ENCODE measurements at places on chromosomes 4 and X.

DNA sequence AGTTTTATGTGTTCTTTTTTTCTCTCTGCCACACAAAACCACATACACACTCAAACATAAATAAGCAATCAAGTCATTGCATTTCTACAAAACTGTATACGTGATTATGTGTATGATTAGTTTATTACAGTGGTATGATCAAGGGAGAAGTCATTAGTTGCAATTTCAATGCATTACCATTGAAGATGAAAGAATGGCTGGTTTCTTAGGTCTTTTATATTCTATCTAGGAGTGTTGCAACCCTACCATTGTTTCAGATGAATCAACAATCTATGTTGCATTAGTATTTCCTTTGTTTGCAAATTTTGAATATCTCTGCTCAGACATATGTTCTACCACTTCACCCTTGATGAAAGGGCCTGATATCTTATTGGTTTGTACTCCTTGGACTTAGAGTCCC, 6.8 kb downstream of the ANXA3 start:
- no peak for DNase-seq

- no peak for DNase-seq
Observed at GRCh38 chrX:22116605-22117546, 84.8 kb downstream of the PHEX start.

GRCh38 chr4:100071506-100071905, 118.8 kb downstream of the DDIT4L start:
- DNase-seq, result no peak

- DNase-seq, result peak; percentile 50
Observed at GRCh38 chr4:6720202-6720699, 4.3 kb downstream of the BLOC1S4 start.

DNA sequence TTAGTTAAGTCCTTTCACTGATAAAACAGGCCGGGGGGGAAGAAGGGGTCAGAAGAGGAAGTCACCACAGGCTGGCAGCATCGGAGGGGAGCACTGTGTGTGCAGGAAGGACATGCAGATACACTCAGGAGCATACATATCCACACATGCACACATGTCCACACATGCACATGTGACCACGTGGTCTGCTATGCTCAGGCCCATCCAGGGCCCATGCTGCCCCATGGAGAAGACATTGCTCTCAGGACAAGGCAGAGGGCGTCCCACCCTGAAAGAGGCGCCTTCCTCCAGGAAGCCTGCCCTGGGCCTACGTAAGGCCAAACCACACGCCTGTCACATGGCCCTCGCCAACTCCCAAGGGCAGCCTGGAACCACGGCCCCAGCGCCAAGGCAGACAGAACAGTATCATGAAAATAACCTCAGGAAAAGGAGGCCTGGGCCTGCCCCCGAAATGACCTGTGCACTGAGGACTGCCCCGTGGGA, 15.8 kb downstream of the WDR1 start:
- DNase-seq, result no peak

GRCh38 chr4:86819561-86819960, 29.6 kb downstream of the SLC10A6 start:
- no peak for DNase-seq

DNA sequence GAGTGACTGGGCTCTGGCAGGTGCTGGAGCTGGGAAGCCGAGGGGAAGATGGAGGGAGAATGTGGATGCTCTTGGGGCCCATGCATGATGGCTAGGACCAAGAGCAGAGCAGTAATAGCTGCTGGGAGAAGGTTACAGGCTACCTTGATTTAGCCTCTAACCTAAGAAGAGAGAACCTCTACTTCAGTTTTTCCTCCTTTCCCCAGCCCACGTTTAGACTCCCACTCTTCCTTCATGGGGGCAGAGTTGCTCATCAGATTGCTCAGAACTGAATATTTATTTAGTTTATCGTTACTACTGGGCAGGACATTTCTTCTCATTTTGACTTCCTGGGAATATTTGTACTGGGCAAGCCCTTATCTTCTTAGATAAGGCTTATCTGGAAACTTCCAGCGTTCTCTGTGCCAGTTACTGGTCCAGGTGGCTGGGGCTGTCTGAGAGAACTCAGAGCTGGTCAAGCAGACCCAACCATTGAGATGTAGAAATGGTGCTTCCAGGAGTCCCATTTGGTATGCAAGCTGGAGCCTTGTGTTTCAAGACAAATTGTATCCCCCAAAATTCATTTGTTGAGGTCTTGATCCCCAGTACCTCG, 442.9 kb upstream of the BOD1L1 start:
- no peak for DNase-seq

DNA sequence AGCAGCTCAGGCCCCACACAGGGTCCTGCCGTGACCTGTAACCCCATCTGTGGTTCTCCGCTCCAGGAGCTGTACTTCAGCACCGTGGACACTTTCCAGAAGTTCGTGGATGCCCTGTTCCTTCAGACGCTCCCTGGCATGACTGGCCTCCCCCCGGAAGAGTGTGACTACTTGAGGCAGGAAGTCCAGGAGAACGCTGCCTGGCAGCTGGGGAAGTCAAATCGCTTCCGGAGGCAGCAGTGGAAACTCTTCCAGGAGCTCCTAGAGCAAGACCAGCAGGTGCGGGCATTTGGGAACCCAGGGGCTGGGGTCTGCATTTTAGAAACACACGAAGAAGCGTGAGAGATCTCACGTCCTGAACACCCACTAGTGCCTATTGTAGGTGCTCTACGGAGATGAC, 72.5 kb downstream of the EVC start:
- no peak for DNase-seq

Data from KG1 (cell line).